ENCODE measurements at places on chromosomes 11 and 22.
A peak's percentile ranks its signal among the peaks of the same experiment; 100 is the strongest.

GRCh38 chr11:104094576-104094975, 58.1 kb downstream of the DDI1 start:
- no peak for DNase-seq

GRCh38 chr22:23313791-23314567, 133.7 kb downstream of the BCR start:
- DNase-seq: no peak

DNA sequence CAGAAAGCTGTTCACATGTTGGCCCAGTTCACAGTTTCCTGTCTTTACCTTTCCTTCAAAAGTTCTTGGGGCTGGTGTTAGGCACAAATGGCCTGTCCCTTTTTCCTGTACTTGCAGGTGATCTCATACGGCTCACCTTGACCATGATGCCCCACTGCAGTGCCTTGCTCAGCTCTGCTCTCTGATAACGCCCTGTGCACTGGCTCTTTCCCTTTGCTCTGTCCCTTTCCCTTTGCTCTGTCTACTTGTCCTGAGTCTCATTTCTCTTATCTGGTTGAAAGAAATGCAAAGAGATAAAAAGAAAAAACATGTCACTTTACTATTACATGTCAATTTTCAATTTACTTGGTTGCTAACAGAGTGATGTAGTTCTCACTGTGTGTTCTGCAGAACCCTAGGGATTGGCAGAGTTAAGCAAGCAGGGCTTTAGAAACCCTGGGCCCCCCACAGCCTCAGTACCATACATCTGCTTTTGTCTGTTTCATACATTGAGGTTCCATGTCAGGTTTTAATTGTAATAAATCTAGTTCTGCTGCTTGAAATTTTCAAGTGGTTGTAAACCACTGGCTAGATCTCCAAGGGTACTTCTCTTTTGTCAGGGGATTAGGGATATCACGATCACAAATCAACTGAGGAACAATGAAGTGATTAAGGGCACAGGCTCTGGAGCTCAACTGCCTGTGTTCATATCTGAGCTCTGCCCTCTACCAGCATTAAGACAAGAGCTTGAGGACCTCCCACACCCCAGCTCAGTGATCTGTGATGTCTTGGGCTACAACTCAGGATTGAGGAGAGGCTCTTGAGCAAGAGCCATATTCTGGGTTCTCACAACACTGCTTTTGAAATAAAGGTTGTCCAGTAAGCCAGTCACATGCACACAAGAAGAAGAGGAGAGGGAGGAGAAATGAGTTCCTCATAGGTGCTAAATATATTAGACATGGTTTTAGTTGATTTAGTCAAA, 16.3 kb upstream of the SORL1 start:
- DNase-seq: no peak

GRCh38 chr22:30436196-30436595, 10.6 kb downstream of the MTFP1 start:
- DNase-seq: no peak

- DNase-seq: no peak
Measured at GRCh38 chr22:28958611-28959010, 75.2 kb downstream of the ZNRF3 start.

DNA sequence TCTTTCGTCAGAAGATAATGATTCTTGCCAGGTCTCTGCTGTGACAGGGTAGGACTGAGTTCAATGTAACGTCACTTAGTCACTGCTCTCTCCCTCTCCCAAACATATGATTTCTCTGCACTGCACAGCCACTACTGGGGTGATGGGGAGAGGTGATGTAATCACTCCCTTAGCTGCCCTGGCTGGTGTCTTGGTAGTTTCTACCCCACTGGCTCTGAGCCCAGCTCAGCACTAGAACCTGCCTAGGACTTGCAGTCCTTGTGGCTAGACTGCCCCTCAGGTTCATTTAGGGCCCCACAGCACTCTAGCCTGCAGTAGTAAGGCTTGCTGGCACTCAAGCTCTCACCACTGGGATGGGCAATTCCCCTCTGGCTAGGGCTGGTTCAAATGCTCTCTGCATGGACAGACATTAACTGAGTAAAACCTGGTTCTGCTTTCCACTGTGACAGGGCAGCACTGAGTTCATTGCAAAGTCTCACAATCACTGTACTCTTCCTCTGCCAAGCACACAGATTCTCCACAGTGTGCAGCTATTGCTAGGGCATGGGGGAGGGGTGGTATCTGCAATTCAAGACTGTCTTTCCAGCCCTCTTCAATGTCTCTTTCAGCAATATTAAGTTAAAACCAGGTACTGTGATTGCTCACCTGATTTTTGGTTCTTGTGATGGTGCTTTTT, 571.4 kb upstream of the FAT3 start:
- DNase-seq: no peak

DNA sequence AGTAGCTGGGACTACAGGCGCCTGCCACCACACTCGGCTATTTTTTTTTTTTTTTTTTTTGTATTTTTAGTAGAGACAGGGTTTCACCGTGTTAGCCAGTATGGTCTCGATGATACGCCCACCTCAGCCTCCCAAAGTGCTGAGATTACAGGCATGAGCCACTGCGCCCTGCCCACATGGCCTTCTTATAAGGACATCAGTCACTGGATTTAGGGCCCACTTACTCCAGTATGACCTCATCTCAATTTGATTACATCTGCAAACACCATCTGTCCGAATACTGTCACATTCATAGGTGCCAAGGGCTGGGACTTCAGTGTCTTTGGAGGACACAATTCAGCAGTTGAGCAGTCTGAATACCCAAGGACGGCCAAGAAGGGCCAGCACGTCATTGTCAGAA, 8.2 kb upstream of the PRR5 start:
- DNase-seq: no peak

DNA sequence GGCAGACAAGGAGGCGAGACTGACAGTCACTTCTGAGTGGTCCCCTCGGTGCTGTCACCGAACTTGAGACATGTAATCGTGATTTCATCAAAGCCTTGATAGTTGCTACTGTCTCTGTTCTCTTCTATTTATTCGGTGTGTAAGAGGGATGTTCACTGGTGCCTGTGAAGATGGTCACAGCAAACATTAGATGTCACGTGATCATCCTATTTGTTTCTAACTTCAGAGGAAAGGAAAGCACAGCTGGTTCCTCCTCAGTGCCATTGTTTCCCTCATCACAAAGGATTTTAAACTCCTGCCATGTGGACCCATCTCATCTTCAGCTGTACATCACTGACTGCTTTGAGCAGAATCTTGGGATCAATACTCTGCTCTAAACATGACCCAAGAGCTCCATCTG, 73.1 kb upstream of the CLMP start:
- no peak for DNase-seq

GRCh38 chr22:22062306-22062793, 79.8 kb upstream of the TOP3B start:
- DNase-seq: no peak

DNA sequence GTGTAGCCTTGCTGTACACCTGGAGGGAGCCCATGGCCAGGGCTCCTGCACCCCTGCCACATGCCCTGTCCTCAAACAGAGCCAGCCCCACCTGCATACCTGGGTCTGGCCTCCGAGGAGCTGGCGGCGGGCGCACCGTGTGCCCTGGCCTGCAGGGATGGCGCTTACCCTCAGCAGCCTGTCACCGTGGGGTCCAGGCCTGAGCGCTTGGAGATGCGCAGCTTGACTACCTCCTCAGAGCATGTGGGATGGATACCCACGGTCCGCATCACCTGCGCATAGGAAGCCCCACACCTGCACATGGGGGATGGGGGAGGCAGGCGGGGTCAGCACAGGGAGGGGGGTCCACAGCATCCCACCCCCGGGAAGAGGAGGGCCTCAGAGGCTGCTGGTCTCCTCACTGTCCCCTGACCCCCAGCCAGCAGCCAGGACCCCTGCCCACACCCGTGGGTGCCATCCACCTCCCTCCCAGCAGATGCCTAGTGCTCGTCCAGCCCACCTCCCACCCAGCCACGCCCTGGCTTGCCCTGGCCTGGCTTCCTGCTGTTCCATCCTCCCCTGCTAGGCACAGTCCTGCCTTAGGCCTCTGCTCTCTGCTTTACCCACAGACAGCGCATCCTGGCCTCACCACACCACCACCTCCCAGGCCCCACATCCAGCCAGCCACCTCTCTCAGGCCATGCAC, 22.4 kb upstream of the GNB1L start:
- no peak for DNase-seq

GRCh38 chr11:124174001-124174583, 9.1 kb upstream of the OR10D3 start:
- DNase-seq: no peak

- DNase-seq: no peak
Measured at GRCh38 chr22:31923136-31923535, 21.2 kb upstream of the YWHAH start.

DNA sequence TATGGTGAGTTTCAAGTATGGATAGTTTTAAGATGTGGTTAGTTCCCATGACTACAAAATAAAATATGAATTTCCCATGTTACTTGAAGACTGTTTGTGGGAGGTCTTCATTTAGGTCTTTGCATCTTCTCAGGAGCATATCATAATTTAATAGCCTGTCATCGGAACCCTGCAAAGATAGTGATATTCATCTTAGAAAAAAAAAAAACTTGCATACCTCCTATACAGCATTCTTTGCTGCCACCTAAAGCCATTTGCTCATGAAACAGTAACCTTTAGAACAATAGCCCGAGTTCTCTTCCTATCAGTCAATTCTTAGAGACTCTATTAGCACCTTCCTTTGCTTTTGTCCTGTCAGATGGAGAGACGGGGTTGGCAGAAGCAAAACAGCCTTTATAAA, 75.3 kb downstream of the ARFGAP2 start:
- DNase-seq: no peak

GRCh38 chr11:126133901-126134300, 71.2 kb upstream of the CDON start:
- no peak for DNase-seq

DNA sequence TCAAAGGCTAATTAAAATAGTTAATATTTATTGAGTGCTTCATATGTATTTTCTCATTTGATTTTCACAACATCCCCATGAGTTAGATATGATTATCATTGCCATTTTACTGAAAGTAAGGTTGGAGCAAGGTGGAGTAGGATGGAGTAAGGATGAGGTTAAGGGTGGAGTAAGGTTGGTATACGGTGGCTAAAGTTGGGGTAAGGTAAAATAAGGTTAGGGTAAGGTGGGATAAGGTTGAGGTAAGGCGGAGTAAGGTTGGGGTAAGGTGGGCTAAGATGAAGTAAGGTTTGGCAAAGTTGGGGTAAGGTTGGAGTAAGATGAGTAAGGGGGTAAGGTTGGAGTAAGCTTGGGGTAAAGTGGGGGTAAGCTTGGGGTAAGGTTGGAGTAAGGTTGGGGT, 45.8 kb upstream of the CLDN5 start:
- no peak for DNase-seq

GRCh38 chr11:74092425-74092824, 78.4 kb downstream of the C2CD3 start:
- no peak for DNase-seq

- no peak for DNase-seq
Measured at GRCh38 chr11:2218031-2218633, 46.5 kb upstream of the TH start.

GRCh38 chr11:108729227-108729871, 64.5 kb downstream of the DDX10 start:
- DNase-seq: no peak

DNA sequence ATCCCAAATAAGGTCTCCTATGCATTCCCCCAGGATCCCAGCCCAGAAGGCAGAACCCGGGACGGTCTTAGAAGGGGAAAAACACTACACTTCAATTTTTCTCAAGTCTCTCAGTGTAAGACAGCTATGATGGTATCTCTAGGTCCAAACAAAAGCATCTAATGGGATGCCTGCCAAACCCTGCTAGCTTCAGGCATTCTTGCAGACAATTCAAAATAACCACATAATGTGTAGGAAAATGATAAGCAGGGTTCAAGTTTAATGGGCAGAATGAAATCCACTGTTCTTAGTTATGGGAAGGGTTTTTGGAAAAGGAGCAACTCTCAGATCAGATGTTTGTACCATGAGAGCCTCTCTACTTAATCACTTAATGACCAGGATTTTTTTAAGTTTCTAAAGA, 119.8 kb upstream of the ANO1 start:
- DNase-seq: no peak

- no peak for DNase-seq
Measured at GRCh38 chr11:18615628-18616392, 16.2 kb downstream of the MISFA start.

GRCh38 chr22:41448189-41448808, 1.7 kb upstream of the TOB2 start:
- DNase-seq: peak; percentile 53

GRCh38 chr22:33748714-33749113, 171.6 kb downstream of the LARGE1 start:
- DNase-seq: no peak

DNA sequence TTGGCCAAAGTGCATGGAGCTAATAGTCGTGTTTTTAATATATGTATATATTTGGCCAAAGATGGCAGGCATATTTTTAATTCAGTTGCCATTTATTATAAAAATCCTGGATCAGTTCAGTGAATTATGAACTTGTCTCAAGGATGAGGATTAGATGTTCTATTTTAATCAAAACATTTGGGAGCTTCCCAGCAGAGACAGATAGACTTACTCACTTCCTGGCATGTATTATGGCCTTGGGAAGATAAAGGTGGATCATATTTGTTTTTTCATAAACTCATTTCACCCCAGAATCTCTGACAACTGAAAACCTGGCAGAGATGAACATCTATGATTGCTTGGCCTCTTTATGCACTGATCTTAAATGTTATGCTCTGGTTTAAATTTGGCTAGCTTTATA, 148.8 kb downstream of the NCAM1 start:
- no peak for DNase-seq

DNA sequence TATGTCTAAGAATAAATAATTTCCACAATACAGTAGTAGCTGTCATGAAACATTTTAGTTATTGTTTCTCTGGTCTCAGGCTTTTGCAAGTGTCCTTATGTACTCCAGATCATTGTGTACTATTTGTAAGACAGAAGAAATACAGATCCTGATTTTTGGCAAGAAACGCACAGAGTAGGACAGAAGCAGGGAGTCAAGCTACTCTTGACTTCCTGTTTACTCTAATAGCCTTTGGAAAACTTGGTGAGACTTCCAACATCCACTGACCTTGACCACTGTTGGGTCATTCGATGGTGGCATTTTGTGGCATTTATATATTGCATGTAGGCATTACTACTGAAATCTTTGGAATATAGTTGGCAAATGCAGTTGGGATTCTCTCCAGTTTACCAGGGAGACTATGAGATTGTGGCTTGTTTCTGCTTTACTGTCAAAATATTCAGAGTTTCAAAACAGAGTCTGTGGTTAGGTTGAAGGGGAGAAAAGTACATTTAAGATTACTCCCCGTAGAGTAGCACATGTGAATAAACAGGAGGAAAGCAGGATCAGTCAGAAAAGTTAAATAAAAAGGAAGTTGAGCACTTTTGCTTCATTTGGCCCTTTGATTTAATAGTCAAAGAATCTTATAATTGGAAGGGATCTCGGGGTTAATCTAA, 726.1 kb upstream of the CCDC90B start:
- no peak for DNase-seq

- DNase-seq: no peak
Measured at GRCh38 chr11:11807811-11808782, 33.7 kb upstream of the USP47 start.

GRCh38 chr22:39718921-39719475, 148.4 kb downstream of the CACNA1I start:
- DNase-seq: no peak
